ENCODE measurements at places on chromosomes 13 and 19.

- no peak for DNase-seq
These were observed 27.2 kb downstream of the GPX4 start for GRCh38 chr19:1130771-1131717.

GRCh38 chr13:80235166-80235966 lies 105.6 kb downstream of the SPRY2 start:
- DNase-seq = no peak

DNA sequence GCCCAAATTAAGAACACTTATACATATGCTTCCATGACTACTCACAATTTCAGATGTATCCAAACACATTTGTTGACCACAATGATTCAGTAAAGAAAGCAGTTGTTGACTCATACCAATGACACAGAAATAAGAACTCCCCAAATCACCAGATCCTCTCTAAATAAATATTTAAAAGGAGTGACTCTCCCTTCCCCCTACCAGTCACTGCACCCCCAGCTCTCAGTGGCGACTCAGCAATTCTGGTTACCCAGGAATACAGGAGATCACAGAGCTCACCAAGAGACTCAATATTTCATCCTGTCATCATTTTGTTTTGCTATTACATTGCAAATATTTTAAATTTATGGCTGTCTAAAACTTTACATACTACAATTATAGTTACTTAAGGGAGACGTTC lies 131.5 kb downstream of the RGCC start:
- no peak for DNase-seq

DNA sequence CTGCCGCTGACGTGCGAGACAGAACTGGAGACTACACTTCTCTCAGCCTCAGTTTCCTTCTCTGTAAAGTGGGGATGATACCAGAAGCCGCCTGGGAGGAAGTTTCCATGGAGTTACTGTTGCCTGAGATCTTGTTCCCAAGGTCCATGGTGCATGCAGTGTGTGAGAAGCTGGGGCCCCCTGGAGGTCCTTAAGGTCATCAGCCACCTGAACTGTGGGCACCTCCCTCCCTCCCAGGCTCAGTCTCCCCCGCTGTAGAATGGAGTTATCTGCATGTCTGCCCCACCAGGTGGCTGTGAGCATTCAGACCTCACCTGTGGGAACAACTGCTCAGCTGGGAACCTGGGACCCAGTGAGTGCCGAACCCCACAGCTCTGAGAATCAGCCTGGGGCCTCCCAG lies 2.7 kb downstream of the CRX start:
- no peak for DNase-seq

DNA sequence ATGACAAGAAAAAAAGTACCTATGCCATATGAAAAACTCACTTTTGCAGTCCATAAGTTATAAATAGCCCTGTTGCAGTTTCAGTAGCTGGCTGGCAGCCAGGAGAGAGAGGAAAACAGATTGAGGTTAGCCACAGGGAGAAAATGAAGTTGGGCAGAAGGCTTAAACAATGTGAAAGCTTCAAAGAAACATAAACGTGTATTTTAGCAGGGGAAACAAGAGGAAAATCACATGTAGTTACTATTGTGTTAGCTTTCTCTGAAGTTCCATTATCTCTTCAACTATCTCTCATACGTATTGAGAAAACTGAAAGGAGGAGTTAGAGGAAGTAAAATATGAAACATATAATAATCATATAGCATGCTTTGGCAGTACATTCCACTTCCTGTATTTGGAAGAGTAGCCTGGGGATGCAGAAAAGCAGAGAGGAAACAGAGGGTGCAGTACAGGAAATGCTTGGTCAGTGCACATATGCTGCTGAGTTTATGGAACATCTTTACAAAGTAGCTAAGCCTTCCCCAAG lies 1551.1 kb downstream of the EFNB2 start:
- DNase-seq = peak; percentile 50

- DNase-seq = no peak
These were observed 55.6 kb downstream of the DOCK9 start for GRCh38 chr13:98922306-98922705.

GRCh38 chr19:40589591-40590429 lies 11.4 kb upstream of the LTBP4 start:
- no peak for DNase-seq

DNA sequence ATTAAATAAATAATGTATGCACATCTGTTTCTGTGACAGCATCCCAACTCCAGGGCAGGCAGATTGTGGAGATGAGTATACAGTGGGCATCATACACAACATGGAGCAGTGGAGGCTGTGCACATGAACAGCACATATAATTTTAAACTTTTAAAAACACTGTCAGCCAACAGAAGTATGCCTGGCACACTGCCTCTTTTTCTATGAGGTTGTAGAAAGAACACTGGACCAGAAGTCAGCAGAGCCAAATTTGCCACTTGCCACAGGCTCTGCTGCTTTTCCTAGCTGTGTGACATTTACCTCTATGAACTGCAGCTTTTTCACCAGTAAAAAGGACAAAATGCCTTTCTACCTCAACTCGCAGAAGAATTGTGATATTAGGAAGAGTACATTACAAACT lies 118.7 kb downstream of the FRY start:
- DNase-seq = peak; percentile 51

DNA sequence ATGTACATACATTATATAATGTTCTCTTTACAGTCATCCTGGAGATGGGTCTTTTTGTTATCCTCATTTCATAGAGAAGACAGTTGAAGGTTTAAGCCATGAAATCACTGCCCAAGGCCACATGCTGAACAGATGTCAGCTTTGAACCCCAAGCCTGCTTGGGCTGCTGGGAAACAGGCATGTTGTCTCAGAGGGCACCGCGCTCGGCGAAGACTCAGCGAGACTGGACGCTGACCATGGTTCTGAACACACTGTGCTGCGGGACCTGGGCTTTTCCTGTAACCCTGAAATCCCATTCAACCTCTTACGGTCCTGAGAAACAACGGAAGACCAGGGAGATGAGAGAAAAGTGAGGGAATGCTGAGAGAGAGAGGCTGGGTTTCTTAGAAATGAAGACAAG lies 27.3 kb downstream of the LRFN3 start:
- DNase-seq = peak; percentile 44

DNA sequence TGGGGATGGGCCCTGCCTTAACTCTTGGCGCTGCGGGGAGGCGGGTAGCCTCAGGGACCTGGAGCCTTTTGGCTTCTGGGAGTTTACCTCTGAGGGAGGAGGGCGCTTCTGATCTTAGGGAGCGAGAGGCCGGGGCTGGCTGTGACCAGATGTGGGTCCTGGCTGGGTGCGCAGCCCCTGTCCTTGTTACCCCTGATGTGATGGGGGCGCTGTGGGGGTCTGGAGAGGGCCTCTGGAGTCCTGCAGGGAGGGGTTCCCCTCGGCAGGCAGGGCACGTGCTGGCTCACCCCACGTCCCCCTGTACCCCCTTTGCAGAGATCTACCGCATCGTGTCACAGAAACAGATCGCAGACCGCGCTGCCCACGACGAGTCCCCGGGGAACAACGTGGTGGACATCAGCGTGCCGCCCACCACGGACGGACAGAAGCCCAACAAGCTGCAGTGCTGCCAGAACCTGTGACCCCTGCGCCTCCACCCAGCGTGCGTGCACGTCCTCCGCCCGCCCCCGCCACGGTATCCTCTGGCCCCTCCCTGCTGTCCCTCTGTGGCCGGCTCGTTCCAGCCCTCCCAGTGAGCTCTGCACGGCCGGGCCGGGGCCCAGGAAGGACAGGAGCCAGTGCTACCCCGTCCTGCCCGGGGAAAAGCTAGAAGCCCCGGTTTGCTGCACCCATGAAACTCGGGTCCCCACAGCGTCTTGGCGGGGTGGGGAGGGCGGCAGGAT lies 9.8 kb upstream of the MARCHF2 start:
- peak; percentile 51 for DNase-seq

GRCh38 chr19:6373813-6374108 lies 1.2 kb downstream of the ALKBH7 start:
- DNase-seq = no peak

- no peak for DNase-seq
These were observed 322.5 kb upstream of the ZNF507 start for GRCh38 chr19:32022731-32023563.

GRCh38 chr19:4388337-4389063 lies 11.8 kb downstream of the SH3GL1 start:
- no peak for DNase-seq

DNA sequence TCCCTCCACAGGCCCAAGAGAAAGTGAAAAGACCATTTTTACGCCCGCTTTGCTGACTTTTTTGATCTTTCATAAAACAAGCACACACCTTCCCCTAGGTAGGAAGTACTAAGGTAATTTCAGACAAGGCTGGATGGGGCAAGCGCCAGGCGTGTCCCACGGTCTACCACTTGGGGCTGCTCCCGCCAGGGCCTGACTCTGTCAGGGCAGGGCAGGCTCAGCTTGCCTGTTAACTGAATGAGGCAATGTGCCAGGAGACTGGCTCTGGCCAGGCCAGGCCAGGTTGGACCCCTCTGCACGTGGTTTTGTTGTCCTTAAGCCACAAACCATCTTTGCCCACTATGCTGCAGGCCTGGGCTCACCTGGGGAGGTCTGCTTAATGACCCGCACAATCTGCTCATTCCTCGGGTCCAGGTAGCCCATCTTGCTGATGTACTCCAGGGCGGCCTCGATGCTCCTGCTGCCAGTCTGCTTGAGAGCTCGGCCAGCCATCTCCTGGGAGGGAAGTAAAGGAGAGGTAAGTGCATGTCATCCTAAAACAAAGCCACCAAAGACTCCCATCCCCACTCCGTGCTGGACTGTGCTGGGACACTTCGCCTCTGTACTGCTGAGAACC lies 70.4 kb downstream of the LATS2 start:
- no peak for DNase-seq

DNA sequence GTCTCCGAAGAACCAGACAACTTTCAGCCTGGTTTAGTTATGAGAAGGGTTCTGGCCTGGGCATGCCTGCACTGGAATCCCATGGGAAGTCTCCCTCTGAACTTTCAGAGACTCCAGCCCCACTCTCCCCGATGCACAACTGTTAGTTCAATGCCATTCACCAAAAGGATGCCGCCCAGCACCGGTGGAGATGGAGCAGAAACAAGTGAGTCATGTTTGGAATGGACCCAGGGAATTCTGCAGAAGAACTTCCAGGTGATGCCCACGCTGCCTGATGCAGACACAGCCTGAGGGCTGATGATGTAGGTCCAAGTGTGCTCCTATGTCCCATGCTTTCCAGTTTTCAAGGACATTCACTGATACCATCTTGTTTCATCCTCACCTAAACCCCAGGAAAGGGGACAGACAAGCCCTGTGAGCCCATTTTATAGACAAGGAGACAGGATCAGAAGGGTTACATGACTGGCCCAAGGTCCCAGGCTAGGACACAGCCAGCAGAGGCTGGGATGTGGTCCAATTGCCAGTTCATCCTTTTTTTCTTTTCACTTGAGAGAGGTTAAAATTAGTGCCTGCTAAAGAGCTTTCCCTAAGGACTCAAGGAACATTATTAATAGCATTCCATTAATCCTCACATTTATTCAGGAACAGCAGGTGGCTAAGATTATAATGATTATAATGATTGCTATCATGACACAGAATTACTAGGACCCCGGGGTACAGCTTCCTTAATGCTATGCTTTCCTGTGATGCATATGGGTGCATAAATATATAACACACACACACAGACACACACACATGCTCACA lies 39.5 kb downstream of the SIAH3 start:
- no peak for DNase-seq

DNA sequence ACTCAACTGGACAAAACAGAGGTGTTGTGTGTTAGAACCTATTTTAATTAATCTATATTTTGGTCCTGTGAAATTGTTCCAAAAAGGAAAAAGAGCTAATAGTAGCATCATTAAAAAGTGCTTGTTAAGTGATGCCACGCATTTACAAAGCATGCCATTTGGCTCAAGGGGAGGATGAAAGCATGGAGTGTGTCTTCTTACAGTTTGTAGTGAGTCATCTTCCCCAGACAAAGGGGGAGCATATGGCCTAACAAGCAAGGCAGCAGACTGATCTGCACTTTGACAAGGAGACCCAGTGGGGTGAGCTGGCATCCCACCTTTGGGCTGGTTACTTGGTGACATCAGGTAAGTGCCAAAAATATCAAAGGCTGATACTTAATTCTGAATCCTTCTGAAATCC lies 297.0 kb downstream of the FGF9 start:
- DNase-seq = no peak

- DNase-seq = no peak
These were observed 384.4 kb downstream of the DLEU7 start for GRCh38 chr13:50459046-50459445.

GRCh38 chr19:30235946-30236345 lies 136.2 kb upstream of the ZNF536 start:
- no peak for DNase-seq

- no peak for DNase-seq
These were observed 7.8 kb downstream of the KHSRP start for GRCh38 chr19:6416658-6417405.

DNA sequence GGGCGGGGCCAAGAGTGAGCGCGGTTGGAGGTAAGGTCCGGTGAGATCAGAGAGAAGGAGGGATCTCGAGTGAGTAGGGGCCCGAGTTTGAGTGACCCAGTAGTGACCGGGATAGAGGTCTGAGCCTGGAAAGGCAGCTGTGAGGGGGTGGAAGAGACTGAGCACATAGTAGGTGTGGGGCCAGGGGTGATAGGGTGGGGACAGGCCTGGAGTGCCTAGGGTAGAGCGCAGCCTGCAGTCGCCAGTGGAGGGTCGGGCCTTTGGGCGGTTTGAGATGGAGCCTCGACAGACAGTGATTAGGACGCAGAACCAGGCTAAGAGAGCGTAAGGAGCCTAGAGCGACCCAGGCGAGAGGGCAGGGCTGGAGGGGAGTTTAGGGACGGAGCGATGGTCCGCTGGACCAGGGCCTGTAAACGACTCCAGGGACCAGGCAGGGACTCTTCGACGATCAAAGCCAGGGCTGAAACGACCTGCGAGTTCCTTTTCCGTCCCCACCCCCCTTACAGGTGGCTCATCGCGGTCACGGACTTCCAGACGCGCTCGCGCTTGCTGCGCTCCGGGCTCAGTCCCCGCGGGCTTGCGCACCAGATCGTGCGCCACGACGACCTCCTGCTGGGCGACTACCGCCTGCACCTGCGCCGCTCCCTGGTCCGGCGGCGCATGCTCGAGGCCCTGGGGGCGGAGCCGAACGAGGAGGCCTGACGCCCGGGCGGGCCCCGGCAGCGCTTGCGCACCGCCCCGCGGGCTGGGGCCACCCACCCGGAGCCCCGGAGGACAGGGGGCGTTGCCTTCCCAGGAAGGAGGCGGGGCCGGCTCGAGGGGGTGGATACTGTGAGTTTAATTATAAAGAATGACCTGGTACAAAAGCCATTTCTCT lies 9.4 kb downstream of the C19orf81 start:
- DNase-seq = peak; percentile 48

- DNase-seq = no peak
These were observed 55.5 kb upstream of the SERP2 start for GRCh38 chr13:44318161-44318560.

DNA sequence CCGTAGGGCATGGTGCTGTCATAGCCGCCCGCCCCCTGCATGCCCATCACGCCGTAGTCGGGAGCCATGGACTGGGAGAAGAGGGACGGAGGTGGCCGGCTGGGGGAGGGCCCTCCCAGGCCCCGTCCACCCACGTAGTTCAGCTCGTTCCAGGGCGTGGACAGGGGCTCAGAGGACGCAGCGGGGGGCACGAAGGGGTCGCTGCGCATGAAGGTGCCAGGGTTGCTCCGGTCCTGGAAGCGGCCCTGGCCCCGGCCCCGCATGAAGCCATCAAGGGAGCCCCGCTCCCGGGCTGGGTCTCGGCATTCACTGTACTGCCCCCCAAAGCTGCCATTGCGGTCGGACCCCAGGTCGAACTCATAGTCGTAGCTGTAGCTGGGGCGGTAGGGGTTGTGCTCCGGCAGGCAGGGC lies 6.7 kb downstream of the AKAP8 start:
- no peak for DNase-seq
